ENCODE measurements at places on chromosomes 7 and 10. TPM values are rescaled to one million over a fixed set of nuclear protein-coding genes. Genes with fewer than 3 reads are reported as not detected.

Gene OR6B1
- total RNA-seq = not detected

Gene C10orf62
- total RNA-seq = not detected

Gene FZD8
- 8.7 TPM for total RNA-seq

Gene TNKS2
- 82.4 TPM for total RNA-seq

GRCh38 chr10:69988094-69988493, 64.6 kb upstream of the MACROH2A2 start:
- no peaks in the 10 kb centered on the region for H3K4me1 ChIP-seq
- H3K36me3 ChIP-seq = no peaks in the 10 kb centered on the region
- no peak overlapping the region for H3K4me3 ChIP-seq
- no peaks in the 10 kb centered on the region for H3K27me3 ChIP-seq
- DNase-seq = no peak

Gene SLC18A2
- 8.7 TPM for total RNA-seq

Gene PDE6C
- not detected for total RNA-seq

Gene TRPV5
- not detected for total RNA-seq

DNA sequence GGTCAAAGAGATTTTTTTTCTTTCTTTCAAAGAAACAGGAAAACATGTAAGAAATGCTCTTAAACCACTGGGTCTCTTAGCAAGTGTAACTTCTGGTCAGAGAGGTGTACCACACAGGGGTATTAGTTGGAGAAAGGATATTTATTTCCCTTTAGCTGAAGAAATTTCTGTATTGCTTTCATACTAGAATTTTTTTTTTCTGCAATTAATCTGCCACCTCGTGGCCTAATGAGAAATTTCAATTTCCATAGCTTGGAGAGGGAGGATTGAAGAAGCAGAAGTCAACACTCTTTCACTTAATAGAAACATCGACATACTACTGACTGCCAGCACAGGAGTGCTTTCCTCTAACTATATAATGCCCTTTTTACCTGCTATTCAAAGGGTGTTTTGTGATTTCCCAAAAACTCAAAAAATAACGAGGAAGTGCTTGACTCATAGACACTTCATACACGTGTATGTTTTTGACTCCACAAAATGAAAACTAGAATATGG, 177.6 kb upstream of the NAMPT start:
- no peak overlapping the region for H3K4me3 ChIP-seq
- peak; percentile 47 for DNase-seq
- peaks cover 3% of the 10 kb centered on the region for H3K36me3 ChIP-seq
- peaks cover 6% of the 10 kb centered on the region for H3K4me1 ChIP-seq

- H3K36me3 ChIP-seq = no peaks in the 10 kb centered on the region
- no peak overlapping the region for H3K27ac ChIP-seq
- DNase-seq = peak; percentile 8
- no peaks in the 10 kb centered on the region for H3K27me3 ChIP-seq
Measured at GRCh38 chr7:145331076-145331475, 495.2 kb upstream of the TPK1 start.

GRCh38 chr10:33612551-33612950, 278.1 kb upstream of the NRP1 start:
- H3K4me1 ChIP-seq = peaks cover 9% of the 10 kb centered on the region
- no peak overlapping the region for H3K4me3 ChIP-seq
- H3K27ac ChIP-seq = no peak overlapping the region
- no peaks in the 10 kb centered on the region for H3K36me3 ChIP-seq

Gene CFTR
- 1.2 TPM for total RNA-seq

Gene MAP3K8
- 6.1 TPM for total RNA-seq

Gene OR2AE1
- total RNA-seq = not detected
